ENCODE measurements at places on chromosomes 13 and 19. TPM values are rescaled to one million over a fixed set of nuclear protein-coding genes. Genes with fewer than 3 reads are reported as not detected.

CGB3 gene
- not detected for total RNA-seq

ATCAY gene
- not detected for total RNA-seq

COMP gene
- not detected for total RNA-seq

B3GNT8 gene
- 8.3 TPM for total RNA-seq

PDX1 gene
- total RNA-seq = not detected

INSR gene
- 73.5 TPM for total RNA-seq

NPHS1 gene
- total RNA-seq = not detected

FXYD1 gene
- total RNA-seq = 556 TPM

POU4F1 gene
- not detected for total RNA-seq

KRTDAP gene
- not detected for total RNA-seq

GRCh38 chr13:50617134-50617721 is 226.3 kb downstream of the DLEU7 start:
- DNase-seq = no peak

GRCh38 chr13:93765811-93766210 is 539.2 kb downstream of the GPC6 start:
- no peak for DNase-seq

DNA sequence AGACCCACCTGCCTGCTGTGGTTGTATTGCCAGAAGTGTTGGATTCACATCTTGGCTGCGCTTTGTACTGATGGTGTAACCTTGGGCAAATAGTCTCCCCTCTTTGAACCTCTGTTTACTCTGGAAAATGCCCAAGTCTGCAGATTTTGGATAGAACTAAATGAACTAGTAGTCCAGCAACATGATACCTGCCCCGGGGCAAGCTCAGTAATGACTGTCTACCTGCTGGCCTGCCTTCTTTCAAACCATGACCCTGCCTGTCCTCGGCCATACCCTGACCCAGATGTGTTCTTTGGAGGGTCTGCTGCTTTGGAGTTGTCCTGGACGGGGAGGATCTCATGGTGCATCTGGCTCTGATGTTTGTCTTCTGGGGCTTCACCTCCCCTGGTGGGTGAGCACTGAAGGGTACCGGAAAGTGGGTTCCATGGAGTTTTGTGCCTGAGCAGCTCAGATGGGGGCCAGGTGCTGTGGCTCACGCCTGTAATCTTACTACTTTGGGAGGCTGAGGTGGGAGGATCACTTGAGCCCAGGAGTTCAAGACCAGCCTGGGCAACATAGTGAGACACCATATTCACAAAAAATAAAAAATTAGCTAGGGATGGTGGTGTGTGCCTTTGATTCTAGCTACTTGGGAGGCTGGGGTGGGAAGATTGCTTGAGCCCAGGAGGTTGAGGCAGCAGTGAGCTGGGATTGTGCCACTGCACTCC is 59.5 kb downstream of the TNFRSF19 start:
- DNase-seq = no peak

- no peak for DNase-seq
Observed at GRCh38 chr13:97702614-97703013, 250.9 kb upstream of the IPO5 start.

GRCh38 chr19:49651029-49651819 is 9.2 kb downstream of the SCAF1 start:
- DNase-seq = no peak

GRCh38 chr13:113430378-113431110 is 22.7 kb downstream of the ADPRHL1 start:
- peak; percentile 71 for DNase-seq

DNA sequence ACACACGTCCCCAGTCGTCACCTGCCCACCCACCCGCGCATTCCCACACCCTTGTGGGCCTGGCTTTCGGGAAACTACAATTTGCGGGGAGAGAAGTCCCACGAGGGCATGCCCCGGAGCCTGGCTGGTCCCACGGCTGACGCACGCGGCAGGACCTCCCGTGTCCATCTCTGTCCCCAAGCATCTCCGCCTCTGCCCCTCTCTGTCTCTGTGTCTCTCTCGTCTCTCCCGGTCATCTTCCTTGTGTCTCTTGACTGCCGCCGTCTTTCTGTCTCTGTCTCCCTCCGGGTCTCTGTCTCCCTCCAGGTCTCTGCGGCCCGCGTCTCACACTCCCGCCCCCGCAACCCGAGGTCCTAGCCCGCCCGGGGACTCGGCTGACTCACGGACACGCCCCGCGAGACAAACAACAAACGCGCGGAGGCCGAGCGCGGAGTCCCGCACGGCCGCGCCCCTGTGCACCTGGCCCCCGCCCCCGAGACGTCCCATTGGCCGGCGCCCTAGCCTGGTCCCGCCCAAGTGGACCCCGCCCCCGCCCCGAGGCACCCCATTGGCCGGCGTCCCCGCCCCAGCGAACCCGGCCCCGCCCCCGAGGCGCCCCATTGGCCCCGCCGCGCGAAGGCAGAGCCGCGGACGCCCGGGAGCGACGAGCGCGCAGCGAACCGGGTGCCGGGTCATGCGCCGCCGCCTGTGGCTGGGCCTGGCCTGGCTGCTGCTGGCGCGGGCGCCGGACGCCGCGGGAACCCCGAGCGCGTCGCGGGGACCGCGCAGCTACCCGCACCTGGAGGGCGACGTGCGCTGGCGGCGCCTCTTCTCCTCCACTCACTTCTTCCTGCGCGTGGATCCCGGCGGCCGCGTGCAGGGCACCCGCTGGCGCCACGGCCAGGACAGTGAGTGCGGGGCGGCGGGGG is at the start of gene FGF22:
TSS of gene FGF22 (plus strand) at position 627 of the 908 bp plus-strand sequence. CDS start at position 674, 47 bp downstream.
- DNase-seq = peak; percentile 96

DNA sequence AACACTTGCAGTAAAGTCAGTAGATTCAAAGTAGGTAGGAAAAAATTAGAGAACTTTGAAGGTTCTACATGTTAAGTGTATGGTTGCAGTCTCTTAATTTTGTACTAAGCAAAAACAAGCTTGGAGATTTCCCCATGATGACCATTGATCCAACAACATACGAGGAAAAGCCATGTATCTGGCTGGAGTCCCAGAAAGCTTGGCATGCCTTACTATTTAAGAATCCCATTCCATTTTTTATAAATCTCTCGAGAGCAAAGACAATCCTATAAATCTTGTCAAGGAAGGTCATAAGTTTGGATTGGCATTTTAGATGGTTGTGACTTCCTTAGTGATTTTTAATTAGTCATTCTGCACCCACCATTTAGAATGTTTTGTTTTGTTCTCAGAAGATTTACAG is 495.9 kb downstream of the GPC5 start:
- DNase-seq = no peak

- no peak for DNase-seq
Observed at GRCh38 chr13:41900918-41901317, 60.0 kb downstream of the VWA8 start.

- DNase-seq = no peak
Observed at GRCh38 chr19:7740682-7741054, 6.7 kb downstream of the CD209 start.

GRCh38 chr13:62626771-62627170 is 1211.1 kb upstream of the PCDH20 start:
- DNase-seq = no peak

DNA sequence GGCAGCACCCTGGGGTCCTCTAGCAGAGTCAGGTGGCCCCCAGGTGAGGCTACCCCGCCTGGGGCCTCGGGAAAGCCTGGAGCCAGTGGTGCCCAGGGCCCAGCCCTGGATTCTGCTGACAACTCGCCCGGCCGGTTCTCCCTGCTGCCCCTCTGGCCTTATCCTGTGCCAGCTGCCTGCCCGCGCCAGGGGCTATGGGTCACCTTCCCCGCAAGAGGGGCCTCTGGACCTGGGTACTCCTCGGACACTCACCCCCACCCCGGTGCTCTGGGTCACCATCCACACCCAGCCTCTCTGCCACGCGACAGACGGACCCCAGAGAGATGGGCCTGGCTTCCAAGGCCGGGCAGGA is 24.0 kb downstream of the ZBTB7A start:
- DNase-seq = no peak

DNA sequence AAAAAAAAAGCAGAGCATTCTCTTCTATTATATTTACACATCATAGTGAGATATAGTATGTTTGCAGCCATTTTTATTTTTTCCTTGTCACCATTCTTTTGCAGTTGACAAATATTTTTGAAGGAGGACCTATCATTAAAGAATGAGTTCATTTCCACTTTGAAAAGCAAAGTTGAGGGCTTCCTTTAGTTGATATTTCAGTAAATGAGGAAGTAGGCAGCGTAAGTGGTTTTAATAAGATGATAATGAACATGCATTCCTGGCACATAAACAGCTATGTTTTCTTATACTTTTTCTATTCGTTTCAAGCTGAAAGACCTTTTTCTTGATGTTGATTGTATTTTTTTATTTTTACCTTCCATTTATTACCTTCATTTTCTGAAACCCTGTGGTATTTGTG is 66.2 kb downstream of the ZMYM2 start:
- DNase-seq = no peak

DNA sequence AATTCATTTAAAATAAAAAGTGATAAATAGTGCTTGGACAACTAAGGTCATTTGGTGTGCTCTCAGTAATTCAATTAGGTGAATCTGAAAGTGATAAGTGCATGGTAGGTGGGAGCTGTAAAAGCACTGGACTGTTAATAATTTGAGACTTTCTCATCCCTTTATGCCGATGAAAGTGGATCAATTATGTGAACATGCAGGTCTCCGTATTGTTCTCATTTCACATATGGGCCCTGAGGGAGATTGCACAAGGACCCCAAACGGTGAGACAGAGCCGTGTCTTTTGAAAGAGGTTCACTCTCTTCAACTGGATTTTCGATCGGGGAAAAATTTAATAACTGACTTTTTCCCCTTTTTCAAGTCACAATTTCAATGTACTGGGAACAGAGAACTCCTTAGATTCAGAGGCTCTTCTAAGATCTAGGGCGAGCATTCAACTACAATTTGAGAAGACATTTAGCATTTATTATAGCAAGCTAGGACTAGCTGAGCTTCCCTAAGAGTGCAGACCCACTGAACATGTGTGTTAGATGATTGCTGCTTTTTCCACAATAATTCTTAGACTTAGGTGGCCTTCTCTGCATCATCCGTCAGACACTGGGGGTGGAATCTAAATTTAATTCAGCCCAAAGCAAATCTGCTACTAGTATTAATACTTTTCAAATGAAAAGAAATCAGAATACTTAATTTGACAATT is 347.6 kb downstream of the OXGR1 start:
- no peak for DNase-seq

- peak; percentile 94 for DNase-seq
Observed at GRCh38 chr19:39398297-39398864, 7.2 kb downstream of the MED29 start.

DNA sequence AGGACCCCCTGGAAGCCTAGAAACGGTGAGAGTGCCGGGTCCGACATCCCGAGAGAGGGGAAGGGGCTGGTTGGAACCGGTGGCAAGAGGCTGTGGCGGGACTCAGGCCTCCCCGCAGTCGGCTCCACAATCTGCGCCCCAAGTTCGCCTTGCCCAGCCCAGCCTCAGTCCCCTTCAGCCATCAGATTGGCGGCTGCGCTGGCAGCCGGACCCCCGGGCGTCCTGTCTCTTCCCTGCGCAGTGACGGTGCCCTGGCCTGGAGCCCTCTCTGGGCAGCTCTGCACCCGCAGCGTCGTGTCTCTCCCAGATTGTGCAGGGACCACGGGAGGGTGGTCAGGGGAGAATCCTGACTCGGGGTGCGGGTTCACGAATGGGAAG is 315 bp downstream of the ZNF492 start:
- DNase-seq = no peak

- no peak for DNase-seq
Observed at GRCh38 chr13:81171065-81171647, 830.2 kb upstream of the SPRY2 start.

DNA sequence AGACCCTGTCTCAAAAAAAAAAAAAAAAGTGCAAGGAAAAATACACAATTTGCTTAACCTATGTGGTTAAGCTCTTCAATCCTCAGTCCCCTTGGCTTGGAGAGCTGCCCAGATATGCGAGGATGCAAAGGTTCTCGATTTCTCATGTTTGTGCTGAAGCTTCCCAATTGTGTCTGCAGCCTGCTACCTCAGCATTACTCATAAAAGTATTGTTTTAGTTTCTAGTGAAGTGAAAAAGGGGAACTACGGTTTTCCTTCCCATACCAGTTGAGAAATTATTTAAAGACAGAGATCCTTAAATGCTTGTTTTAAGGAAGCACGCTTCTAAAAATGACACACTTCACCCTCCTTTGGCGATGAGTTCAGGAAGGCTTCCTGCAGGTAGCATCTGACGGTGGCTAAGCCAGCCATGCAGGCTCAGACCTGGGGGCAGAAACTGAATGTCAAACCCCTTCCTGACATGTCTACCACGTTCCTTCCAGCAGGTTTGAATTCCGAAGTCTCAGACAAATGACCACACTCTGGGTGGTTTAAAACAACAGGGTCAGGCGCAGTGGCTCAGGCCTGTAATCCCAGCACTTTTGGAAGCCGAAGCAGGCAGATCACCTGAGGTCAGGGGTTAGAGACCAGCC is 47.9 kb downstream of the RUBCNL start:
- peak; percentile 78 for DNase-seq

DNA sequence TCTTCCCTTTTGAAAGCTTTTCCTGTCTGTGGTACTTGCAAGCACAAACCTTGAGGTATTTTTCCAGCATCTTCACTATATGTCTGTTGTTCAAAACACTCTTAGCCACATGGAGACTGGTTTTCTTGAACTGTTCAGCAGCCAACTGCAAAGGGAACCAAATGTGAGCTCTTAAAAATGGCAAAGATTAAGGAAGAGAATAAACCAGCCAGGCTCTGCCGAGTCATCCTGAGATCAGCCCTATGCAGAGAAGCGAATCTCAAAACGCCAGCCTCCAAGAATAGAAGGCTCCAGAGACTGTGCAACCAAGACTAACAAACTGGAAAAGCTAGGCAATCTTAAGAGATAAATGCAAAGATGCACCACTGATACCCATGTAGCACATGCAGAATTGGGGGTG is 20.7 kb downstream of the AKAP8 start:
- no peak for DNase-seq

- DNase-seq = no peak
Observed at GRCh38 chr13:46662690-46663089, 109.7 kb downstream of the LRCH1 start.

GRCh38 chr13:42852136-42852535 is 70.8 kb downstream of the FAM216B start:
- DNase-seq = no peak

DNA sequence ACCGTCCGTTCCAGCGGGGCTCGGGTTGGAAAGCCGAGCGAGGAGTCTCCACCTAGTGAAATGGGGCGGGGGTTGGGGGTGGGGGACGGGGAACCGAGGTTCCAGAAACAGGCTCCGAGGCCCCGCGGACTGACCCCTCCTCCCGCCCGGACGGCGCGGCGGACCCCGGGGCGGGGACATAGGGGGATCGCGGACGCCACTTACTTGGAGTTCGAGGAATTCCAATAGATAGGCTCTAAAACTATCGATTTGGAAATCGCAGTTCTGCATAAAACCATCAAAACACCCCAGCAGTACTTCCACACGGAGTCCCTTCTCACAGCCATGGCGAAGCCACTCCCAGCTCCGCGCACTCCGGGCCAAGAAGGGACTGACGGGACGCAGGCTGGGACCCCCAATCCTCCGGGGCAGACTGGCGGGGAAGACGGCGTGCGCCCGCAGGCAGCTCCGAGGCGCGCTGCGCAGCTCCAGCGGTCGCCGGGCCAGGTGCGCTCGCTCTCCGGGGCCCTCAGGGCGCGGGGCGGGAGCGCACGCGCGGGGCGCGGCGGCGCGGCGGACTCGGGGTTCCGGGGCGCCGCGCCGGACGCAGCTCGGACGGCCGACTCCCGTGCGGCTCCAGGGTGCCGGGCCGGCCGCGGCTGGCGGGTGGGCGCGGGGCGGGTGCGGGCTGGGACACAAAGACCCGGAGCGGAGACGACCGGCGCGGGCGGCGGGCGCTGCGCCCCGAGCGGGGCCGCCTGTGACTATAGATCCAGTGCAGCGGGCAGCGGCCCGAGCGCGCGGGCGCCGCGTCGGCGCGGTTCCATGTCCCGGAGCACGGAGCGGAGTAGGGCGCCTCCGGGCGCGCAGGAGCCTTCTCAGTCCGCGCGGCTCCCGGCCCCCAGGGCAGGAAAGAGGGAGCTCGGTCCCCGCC is 567 bp downstream of the EFNB2 start:
- DNase-seq = peak; percentile 70

Data from Right ventricle myocardium inferior (tissue), 1 donor.